Karpas-422 (cell line): ENCODE measurements at places on chromosomes 6 and 20. TPM values are rescaled to one million over a fixed set of nuclear protein-coding genes. Genes with fewer than 3 reads are reported as not detected.
A peak's percentile ranks its signal among the peaks of the same experiment; 100 is the strongest.

Gene VGLL2
- not detected in 2 replicates for total RNA-seq

Gene THEMIS
- not detected in 2 replicates for total RNA-seq

Gene PLCB4
- total RNA-seq, result not detected in 2 replicates

Gene SIGLEC1
- not detected in 2 replicates for total RNA-seq

Gene EXOC2
- 17.6 and 26.6 TPM in 2 replicates for total RNA-seq

Gene SRF
- 27.4 and 42.5 TPM in 2 replicates for total RNA-seq

DNA sequence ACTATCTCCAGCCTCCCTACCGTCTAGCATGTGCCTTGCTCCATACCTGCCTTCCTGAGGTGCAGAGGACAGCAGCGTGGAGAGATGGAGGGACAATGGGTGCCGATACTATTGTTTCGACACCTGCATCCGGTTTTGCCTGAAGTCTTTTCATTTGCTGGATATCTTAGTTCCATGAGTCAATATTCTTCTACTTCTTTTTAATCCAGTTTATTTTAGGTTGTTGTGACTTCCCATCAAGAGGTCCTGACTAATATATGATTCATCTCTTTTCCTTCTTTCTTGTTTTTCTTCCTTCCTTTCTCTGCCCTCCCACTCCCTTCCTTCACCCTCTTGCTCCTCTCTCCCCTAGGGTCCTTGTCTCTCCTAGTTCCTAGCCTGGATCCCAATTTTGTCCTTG is 91.4 kb downstream of the CDH26 start:
- no peaks in the 10 kb centered on the region for H3K27me3 ChIP-seq
- H3K4me1 ChIP-seq, result peaks cover 3% of the 10 kb centered on the region; the same call in 1 of the 2 replicates
- H3K4me3 ChIP-seq, result no peak overlapping the region
- no peak for DNase-seq
- H3K27ac ChIP-seq, result no peak overlapping the region
- no peaks in the 10 kb centered on the region for H3K36me3 ChIP-seq

DNA sequence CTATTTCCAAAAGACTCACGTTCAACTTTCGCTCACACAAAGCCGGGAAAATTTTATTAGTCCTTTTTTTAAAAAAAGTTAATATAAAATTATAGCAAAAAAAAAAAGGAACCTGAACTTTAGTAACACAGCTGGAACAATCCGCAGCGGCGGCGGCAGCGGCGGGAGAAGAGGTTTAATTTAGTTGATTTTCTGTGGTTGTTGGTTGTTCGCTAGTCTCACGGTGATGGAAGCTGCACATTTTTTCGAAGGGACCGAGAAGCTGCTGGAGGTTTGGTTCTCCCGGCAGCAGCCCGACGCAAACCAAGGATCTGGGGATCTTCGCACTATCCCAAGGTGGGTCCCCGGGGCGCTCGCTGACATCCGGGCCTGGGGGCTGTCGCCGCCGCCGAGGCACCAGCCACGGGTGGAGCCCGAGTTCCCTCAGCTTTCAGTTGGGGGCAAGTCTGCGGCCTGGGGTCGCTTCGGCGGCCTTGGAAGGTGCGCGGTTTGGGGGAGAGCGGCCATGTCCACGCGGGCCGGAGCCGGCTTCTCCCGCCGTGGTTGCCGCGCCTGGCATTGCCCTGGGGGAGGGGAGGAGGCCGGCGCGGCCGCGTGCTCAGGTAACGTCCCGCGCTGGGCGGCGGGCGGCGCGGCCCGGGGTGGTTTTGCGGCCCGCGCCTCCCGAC is 429 bp downstream of the AMD1 start:
- H3K4me3 ChIP-seq, result peak overlapping the region; percentile 90
- peak overlapping the region; percentile 60 for H3K27ac ChIP-seq
- no peaks in the 10 kb centered on the region for H3K27me3 ChIP-seq
- H3K4me1 ChIP-seq, result peaks cover 47% of the 10 kb centered on the region
- DNase-seq, result peak; percentile 77

DNA sequence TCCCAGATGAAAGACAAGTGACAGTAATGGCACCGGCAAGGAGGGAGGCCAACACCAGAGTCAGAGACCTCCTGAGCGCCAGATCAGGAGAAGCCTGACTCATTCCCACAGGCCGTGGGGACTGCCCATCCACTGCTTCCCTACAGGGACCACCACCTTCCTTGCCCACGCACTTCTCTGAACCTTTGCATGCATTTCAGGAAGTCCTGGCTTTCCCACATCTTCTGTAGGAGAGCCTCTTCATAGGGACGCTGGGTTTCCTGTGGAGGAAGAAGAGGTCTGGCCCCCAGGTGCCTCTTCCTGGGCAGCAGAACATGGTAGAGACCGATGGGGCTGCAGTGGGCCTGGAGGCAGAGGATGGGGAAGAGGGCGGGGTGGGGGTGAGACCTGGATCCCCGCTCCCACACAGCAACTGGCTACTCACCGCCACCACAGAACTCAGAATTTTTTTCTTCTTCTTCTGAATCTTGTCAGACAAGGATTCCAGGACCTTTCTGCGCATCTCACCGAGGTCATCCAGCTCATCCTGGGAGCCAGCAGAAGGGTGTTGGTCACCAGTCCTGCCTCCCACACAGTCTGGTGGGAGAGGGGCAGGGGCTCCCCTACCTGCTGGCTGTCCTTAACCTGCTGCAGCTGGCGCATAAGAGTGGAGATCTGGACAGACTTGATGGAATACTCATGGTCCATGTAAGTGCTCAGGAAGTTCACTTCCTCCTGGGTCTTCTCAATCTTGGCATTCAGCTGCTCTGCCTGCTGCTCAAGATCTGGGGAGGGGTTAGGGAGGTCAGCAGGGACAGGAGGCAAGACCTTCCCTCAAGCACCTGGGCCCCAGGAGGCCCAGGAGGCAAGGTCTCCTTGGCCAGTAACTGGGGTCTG is 13.7 kb downstream of the C20orf96 start:
- no peak overlapping the region for H3K27ac ChIP-seq
- H3K27me3 ChIP-seq, result no peaks in the 10 kb centered on the region
- DNase-seq, result no peak

- no peak overlapping the region for H3K27ac ChIP-seq
- no peak for DNase-seq
- no peaks in the 10 kb centered on the region for H3K36me3 ChIP-seq
- no peaks in the 10 kb centered on the region for H3K4me1 ChIP-seq
- H3K27me3 ChIP-seq, result no peaks in the 10 kb centered on the region; the same call in 1 of the 2 replicates
- no peak overlapping the region for H3K4me3 ChIP-seq
Measured at GRCh38 chr6:71206089-71206488, 82.5 kb upstream of the OGFRL1 start.

DNA sequence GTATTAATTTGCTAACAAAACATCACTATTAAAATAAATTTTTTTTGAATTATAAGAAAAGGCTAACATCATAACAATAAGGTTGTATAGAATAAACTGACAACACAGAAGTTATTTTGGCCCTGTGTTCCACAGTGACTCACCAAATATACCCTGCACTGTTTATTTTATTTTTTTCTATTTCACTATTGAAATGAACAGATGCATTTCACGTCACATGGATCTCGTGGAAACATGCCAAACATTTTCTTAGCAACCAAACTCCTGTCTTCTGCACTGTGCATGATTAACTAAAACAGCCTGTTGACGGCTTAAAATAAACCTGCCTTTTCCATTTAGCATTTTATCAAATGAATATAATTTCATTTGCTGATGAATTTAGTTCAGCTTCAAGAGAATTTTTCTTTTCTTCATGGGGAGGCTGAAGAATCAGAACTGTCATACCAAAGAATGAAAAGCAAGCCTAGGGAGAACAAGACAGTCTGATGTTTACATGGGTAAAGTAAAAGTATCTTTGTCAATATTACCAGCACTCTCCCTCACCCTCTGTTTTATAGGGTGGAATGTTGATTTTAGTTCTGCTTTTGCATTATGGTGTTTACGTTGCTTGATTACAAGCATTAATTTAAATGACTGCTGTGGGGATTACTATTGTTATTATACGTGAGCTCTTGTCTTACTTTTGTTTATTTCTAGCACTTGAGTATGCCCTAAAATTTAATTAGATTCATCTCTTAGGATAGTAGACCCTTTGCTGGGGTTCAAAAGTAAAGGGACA is 115.3 kb downstream of the LCA5 start:
- H3K27ac ChIP-seq, result no peak overlapping the region
- no peaks in the 10 kb centered on the region for H3K4me1 ChIP-seq
- no peak for DNase-seq
- no peak overlapping the region for H3K4me3 ChIP-seq
- no peaks in the 10 kb centered on the region for H3K36me3 ChIP-seq
- no peaks in the 10 kb centered on the region for H3K27me3 ChIP-seq

GRCh38 chr6:1372690-1373089 is 16.7 kb upstream of the FOXF2 start:
- no peaks in the 10 kb centered on the region for H3K4me1 ChIP-seq
- DNase-seq, result no peak
- no peak overlapping the region for H3K4me3 ChIP-seq
- H3K27ac ChIP-seq, result no peak overlapping the region
- no peaks in the 10 kb centered on the region for H3K27me3 ChIP-seq
- H3K36me3 ChIP-seq, result no peaks in the 10 kb centered on the region

GRCh38 chr20:62776692-62777527 is 19.4 kb upstream of the MRGBP start:
- H3K27ac ChIP-seq, result no peak overlapping the region
- no peaks in the 10 kb centered on the region for H3K36me3 ChIP-seq
- H3K4me1 ChIP-seq, result peaks cover 8% of the 10 kb centered on the region
- DNase-seq, result peak; percentile 85

DNA sequence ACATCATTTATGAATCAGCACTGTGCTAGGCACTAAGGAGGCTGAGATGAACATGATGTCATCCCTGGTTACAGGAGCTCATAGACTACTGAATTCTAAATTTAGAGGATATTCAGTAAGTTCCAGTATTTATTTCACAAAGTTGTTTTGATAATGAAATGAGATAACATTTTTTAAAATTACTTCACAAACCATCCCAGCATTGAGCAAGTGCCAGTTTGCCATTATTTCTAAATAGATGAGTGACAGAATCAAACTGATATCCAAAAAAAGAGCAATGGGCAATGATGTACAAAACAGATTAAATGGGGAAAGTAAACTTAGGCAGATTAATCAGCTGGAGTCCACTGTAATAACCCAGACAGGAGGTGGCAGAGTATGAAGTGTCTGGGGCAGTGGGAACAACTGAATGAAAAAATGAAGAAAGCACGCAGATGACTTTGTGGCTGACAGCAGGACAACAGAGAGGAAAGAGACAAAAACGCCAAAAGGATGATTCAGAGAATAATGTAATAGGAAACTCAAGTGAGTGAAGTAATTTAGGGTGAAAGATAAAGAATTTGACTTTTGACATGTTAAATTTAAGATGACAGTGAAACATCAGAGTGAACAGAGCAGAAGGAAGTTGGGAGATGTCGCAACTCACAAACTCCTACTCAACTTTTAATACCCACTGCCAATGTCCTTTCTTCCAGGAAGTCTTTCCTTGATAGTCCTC is 70.2 kb downstream of the RCAN2 start:
- H3K4me3 ChIP-seq, result no peak overlapping the region
- no peaks in the 10 kb centered on the region for H3K27me3 ChIP-seq
- no peak overlapping the region for H3K27ac ChIP-seq
- no peaks in the 10 kb centered on the region for H3K4me1 ChIP-seq
- no peaks in the 10 kb centered on the region for H3K36me3 ChIP-seq
- DNase-seq, result no peak

DNA sequence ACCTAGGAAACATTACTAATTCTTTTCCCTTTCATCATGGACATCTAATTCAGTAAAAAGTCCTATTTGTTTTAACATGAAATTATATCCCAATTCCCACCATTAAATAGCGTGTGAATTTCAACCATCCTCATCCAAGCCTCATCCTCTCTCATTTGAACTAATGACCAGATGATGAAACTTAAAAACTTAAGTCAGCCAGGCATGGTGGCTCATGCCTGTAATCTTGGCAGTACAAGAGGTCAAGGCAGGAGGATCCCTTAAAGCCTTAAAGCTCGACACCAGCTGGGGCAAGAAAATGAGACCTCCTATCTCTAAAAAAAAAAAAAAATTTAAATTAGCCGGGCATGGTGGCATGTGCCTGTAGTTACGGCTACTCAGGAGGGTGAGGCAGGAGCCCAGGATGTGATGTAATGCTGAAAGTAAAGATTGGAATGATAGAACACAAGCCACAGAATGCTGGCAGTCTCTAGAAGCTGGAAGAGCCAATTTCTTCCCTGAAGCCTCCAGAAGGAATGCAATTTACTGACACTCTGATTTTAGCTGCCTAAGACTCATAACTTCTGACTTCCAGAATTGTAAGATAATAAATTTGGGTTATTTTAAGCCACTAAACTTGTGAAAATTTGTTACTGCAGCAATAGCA is 27.1 kb upstream of the HAO1 start:
- H3K27ac ChIP-seq, result no peak overlapping the region
- no peaks in the 10 kb centered on the region for H3K27me3 ChIP-seq
- no peak for DNase-seq
- H3K4me1 ChIP-seq, result no peaks in the 10 kb centered on the region
- H3K36me3 ChIP-seq, result no peaks in the 10 kb centered on the region

DNA sequence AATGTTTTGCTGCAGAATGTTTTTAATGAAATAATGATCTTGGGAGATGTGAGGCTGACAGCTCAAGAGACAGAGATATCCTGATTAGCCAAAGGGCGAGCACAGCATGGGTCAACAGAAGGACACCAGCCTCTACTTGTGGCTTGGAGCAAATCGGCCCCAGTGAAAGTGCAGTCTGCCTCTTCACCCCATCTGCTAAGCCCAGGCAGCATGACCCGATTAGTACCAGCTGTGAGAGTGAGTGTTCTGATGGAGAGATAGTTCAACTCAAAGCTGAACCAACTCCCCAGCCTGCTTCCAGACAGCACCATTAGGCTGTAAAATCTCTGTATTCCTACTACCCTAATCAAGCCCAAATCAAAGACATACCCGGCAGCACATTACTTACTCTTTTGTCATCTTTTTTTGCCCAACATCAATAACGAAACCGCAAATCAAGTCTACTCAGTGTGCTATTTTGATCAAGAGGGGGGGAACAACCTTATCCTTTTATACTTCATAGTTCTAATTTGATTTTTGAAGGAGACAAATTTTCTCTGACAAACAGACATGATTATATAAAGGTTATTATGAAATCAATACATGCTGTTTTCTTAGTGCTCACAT is 514.1 kb upstream of the NRSN1 start:
- no peaks in the 10 kb centered on the region for H3K36me3 ChIP-seq
- no peaks in the 10 kb centered on the region for H3K27me3 ChIP-seq
- no peak overlapping the region for H3K4me3 ChIP-seq
- no peaks in the 10 kb centered on the region for H3K4me1 ChIP-seq
- no peak for DNase-seq

GRCh38 chr6:106005013-106005412 is 81.1 kb upstream of the PRDM1 start:
- no peak for DNase-seq
- H3K4me1 ChIP-seq, result no peaks in the 10 kb centered on the region
- no peak overlapping the region for H3K27ac ChIP-seq
- no peaks in the 10 kb centered on the region for H3K36me3 ChIP-seq
- H3K4me3 ChIP-seq, result no peak overlapping the region
- H3K27me3 ChIP-seq, result no peaks in the 10 kb centered on the region
